Cardiac muscle cell (in vitro differentiated cells and primary cell): ENCODE measurements at places on chromosomes 16 and 17. TPM values are rescaled to one million over a fixed set of nuclear protein-coding genes. Genes with fewer than 3 reads are reported as not detected.

DNA sequence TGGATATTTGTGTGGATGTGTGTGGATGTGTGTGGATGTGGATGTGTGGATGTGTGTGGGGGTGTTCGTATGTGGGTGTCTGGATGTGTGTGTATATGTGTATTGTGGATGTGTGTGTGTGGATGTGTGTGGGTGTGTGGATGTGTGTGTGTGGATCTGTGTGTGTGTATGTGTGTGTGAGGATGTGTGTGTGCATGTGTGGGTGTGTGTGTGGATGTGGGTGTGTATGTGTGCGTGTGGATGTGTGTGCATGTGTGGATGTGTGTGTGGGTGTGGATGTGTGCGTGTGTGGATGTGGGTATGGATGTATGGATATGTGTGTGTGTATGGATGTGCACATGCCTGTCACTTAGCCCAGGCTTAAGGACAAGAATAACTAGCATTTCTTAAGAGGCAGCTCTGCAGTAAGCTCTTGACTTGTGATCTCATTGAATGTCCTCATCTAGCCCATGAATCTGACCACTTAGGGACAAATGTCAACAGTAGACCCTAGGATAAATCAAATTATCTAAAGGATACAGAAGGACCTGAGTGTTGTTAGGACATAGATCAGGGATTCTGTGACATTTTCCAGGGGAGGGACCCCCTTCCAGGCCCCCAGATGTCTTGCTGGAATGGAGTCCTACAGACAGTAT is 83.5 kb downstream of the BMERB1 start:
- H3K27ac ChIP-seq: no peak overlapping the region
- no peak overlapping the region for H3K4me3 ChIP-seq
- no peaks in the 10 kb centered on the region for H3K27me3 ChIP-seq
- no peaks in the 10 kb centered on the region for H3K4me1 ChIP-seq
- DNase-seq: no peak

The SLC22A31 gene
- 3.1 and 39.4 TPM in 2 replicates for total RNA-seq

GRCh38 chr16:89534252-89534756 is 26.1 kb downstream of the SPG7 start:
- H3K4me3 ChIP-seq: no peak overlapping the region
- no peaks in the 10 kb centered on the region for H3K4me1 ChIP-seq
- no peak for DNase-seq
- no peaks in the 10 kb centered on the region for H3K27me3 ChIP-seq
- peaks cover 38% of the 10 kb centered on the region for H3K36me3 ChIP-seq
- peak overlapping the region; percentile 23 for H3K27ac ChIP-seq

GRCh38 chr16:59605706-59606105 is 871.6 kb upstream of the GOT2 start:
- no peaks in the 10 kb centered on the region for H3K36me3 ChIP-seq
- no peak for DNase-seq
- no peak overlapping the region for H3K27ac ChIP-seq
- no peak overlapping the region for H3K4me3 ChIP-seq
- H3K4me1 ChIP-seq: peaks cover 6% of the 10 kb centered on the region

GRCh38 chr16:65934443-65934842 is 432.0 kb upstream of the CDH5 start:
- H3K4me3 ChIP-seq: no peak overlapping the region
- H3K27ac ChIP-seq: no peak overlapping the region
- DNase-seq: no peak
- no peaks in the 10 kb centered on the region for H3K27me3 ChIP-seq
- no peaks in the 10 kb centered on the region for H3K36me3 ChIP-seq
